ENCODE measurements at places on chromosomes 12 and 14. TPM values are rescaled to one million over a fixed set of nuclear protein-coding genes. Genes with fewer than 3 reads are reported as not detected.

DNA sequence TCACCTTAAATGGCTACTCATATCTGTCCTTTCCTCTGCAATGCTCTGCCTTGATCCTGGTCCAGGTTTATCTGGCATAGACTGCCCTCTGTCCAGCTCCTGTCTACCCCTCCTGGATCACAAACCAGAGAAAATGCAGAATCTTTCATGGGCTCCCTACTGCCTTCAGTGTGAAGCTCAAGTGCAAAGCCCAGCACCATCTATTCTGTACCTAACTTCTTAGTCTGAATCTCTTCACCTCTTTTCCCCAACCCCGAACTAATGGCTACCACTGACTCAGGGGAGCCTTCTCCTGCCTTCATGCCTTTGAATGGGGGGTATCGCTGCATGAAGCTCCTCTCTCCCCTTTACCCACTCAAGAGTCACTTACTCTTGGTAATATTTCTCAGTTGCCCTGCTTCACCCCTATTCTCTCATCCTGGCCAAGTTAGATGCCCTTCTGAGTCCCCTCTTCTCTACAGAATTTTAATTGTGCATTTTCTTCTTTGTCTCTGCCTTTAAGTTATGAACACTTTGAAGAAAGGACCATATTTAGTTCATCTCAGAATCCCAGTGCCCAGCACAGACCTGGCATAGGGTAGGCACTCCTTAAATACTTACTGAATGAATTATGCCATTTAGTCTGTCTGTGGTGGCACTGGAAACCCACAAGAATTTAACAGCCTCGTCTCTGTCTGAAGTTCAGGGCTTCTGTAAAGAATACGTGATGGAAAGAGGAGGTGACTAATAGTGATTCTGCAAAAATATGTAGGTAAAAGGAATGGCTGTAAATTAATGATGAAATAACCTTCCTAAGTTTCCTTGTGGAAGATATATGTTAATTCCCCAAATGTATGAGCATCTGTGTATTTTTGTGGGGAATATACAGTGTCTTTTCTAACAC is 191.3 kb upstream of the AMIGO2 start:
- DNase-seq = peak; percentile 88
- peaks cover 89% of the 10 kb centered on the region for H3K4me1 ChIP-seq
- H3K27ac ChIP-seq = peak overlapping the region; percentile 82
- peaks cover 2% of the 10 kb centered on the region for H3K27me3 ChIP-seq
- H3K36me3 ChIP-seq = peaks cover 11% of the 10 kb centered on the region

- H3K27me3 ChIP-seq = peaks cover 1% of the 10 kb centered on the region
- H3K36me3 ChIP-seq = 0 out of 2 replicates have a peak, but pooled peaks cover 4% of the 10 kb centered on the region
- H3K4me3 ChIP-seq = no peak overlapping the region
- peak overlapping the region; percentile 58 for H3K27ac ChIP-seq
These were observed 22.7 kb downstream of the TRAF3 start for GRCh38 chr14:102799684-102800562.

APOF gene
- not detected for total RNA-seq

- DNase-seq = no peak
- H3K36me3 ChIP-seq = no peaks in the 10 kb centered on the region
- H3K4me3 ChIP-seq = no peak overlapping the region
These were observed 194.1 kb downstream of the AACS start for GRCh38 chr12:125259178-125259867.

DNA sequence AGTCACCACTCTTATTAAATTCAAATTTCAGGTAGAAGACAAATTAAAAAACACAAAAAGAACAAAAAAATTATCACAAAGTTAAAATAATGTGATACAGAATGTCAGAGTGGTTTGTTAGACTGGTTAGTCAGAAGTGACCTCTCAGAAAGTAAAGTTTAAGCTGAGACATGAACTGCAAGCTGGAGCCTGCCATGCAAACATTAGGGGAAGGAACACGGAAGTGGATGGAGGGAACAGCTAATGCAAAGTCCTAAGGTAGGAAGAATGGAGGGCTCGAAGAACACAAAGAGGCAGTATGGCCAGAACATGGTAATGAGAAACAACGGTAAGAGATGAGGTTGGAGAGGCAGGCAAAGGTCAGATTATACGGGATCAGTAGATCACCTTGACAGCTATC is 41.7 kb downstream of the WDHD1 start:
- H3K4me3 ChIP-seq = no peak overlapping the region
- H3K4me1 ChIP-seq = no peaks in the 10 kb centered on the region
- H3K27ac ChIP-seq = no peak overlapping the region
- DNase-seq = no peak
- no peaks in the 10 kb centered on the region for H3K27me3 ChIP-seq

All from HFFc6 (cell line).